ENCODE measurements at places on chromosomes 2 and 18. TPM values are rescaled to one million over a fixed set of nuclear protein-coding genes. Genes with fewer than 3 reads are reported as not detected.

GRCh38 chr2:157900203-157900602 is 24.1 kb upstream of the ACVR1 start:
- DNase-seq: no peak

DNA sequence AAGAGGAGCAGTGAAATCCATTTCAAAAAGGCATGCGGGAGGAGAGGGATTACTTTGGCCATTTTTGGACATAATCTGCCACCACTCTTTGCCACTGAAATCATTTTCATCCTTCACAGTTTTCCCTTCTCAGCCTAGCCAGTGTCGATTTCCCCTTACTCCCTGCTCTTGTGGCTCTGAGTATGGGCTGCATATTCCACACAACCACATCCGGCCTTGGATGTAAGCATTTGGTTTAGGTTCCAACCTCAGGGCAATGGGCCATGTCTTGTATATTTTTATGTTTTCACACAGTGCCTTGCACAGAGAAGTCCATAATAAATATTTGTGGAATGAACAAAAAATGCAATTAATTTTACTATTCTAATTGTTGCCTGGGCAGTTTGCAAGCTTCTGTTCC is 7.7 kb upstream of the SERPINE2 start:
- DNase-seq: peak; percentile 71

Gene COBLL1
- polyA plus RNA-seq: 1.2 TPM

GRCh38 chr18:13218368-13218991 is at the start of gene LDLRAD4:
Gene LDLRAD4, plus strand, starts transcription at chr18:13218760.
- no peak for DNase-seq

GRCh38 chr2:181563101-181563692 is 93.7 kb downstream of the CERKL start:
- DNase-seq: no peak

DNA sequence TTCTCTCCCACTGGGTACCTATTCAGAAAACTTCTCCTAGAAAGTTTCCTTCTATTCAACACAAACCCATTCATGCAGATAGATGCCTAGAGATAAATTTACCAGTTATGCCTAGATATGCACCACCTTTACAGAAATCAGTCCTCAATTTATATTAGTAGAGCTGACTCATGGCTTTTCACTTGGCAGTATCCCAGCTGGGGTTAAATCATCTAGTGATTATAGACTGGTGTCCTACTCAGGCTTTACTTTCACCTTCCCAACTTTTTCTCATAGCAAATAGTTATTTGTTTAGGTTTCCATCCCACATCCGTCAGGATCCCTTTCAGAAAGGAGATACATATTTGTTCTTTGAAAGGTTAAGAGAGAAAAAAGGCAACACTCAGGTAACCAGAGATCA is 124.5 kb downstream of the AQP4 start:
- no peak for DNase-seq

GRCh38 chr18:360676-361075 is 92.8 kb upstream of the THOC1 start:
- DNase-seq: no peak

- DNase-seq: no peak
Measured at GRCh38 chr2:66578687-66579106, 143.8 kb downstream of the MEIS1 start.

- no peak for DNase-seq
Measured at GRCh38 chr18:77866351-77866750, 616.7 kb downstream of the GALR1 start.

GRCh38 chr2:20148923-20149702 is 75.8 kb downstream of the SDC1 start:
- peak; percentile 89 for DNase-seq

Gene HOXD4
- not detected for polyA plus RNA-seq

DNA sequence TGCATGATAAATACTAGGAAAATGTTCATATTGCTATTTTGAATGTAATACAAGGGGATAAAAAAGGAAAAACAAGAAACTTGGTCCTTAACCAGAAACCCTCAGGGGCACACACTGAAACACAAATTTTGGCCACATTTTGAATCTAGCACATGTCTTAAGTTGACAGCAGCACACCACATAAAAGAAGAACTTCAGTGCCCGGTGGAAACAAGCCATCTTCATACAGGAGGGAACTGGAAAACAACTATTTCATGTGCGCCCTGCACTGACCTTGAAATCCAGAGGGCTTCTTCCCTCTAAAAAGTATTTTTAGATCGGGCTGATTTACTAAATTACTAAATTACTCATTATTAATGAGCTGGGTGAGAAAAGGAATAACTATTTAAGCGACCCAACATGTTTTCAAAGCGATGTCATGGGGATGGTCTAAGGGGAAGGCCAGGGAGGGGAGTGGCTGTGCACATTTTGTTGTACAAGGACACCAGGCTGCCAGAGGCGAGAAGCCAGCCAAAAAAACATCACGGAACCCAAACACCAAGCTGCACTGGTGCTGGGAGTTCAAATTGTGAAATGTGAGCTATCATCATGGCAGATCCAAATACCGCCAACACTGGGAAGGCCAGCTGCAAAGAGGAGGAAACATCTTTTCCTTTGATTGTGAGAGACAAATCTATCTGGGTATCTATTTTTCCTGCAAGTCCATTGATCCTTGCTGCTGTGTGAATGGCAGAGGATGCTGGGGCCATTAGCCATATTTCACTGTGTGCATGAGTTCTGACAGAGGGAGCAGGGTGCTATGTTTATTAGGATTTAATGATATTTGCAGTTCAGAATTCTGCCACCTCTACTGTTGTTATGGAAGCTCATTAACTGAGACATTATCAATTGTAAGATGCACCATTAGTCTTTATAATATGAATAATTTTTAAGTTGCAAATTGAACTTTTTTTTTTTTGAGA is 150.7 kb upstream of the LMAN1 start:
- DNase-seq: no peak

- DNase-seq: no peak
Measured at GRCh38 chr18:69002233-69002632, 204.4 kb downstream of the CCDC102B start.

Gene PDE11A
- 0.21 TPM for polyA plus RNA-seq

DNA sequence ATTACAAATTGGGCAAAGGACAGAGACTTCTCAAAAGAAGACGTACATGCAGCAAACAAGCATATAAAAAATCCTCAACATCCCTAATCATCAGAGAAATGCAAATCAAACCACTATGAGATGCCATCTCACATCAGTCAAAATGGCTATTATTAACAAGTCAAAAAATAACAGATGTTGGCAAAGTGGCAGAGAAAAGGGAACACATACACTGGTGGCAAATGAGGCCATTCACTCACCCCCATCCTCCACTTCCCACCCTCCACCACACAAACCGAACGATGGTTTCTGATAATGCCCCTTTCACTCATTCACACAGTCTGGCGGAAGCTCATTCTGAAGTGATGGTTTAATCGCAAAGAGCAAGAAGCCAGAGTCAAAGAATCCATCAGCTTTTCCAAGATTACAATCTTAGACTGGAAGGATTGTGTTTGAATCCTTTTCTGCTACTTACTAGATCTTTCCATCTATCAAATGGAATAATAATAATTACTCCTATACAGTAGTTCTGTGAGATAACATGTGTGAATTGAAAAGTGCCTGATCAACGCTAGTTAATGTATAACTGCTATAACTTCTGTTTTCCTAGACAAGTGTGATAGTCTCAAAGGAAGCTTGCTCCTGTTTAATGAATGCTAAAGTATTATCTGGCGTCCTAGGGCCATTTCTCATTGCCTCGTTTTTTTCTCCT is 16.9 kb upstream of the CD28 start:
- no peak for DNase-seq

Gene TUBB8B
- polyA plus RNA-seq: not detected

- no peak for DNase-seq
Measured at GRCh38 chr2:85600951-85601770, 1.3 kb downstream of the TMEM150A start.

DNA sequence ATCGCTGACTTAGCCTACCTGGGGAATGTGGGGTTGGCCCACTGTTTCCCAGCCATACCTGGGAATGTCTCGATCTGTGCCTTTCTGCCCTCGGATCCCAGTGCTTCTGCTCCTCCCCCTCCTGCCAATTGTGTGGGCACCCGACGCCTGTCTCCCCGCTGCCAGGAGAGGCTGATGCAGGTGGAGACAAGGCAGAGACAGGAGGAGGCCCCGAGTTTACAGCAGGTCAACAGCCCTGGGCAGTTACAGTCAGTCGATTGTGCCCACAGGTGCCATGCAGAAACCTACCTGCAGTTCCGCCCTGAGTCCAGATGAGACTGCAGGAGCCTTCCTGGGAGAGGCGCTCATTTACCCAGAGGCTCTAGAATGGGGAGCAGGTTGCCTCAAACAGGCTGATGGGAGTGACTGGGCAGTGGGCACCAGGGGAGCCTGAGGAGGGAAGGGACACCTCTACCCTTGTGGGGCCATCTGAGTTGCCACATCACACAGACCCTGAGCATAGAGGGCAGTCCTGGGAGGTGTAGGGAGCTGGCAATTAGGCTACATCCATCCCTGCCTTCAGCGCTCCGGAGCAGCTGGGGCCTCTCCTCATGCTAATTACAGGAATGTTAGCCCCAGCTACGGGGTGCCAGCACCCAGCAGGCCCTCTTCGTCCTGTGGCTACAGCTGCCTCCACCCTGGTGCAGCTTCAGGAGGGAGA is 300.1 kb downstream of the NDUFA10 start:
- DNase-seq: no peak

DNA sequence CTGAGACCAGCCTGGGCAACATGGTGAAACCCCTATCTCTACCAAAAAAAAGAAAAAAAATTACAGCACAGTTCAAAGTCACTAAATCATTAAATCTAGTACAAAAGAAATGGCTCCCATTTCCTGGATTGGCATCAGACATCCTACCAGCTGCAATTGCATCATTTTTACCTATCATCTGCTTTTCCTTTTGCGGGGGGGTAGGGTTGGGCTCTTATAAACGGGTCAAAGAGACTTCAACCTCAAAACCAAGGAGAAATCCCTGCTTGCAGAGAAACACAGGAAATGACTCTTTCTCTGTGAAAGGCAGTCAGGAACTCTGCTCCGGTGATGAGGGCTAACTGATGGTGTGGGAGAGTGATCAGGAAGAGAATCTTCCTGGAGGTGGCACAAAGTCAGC is 45.3 kb upstream of the RFX8 start:
- peak; percentile 67 for DNase-seq

DNA sequence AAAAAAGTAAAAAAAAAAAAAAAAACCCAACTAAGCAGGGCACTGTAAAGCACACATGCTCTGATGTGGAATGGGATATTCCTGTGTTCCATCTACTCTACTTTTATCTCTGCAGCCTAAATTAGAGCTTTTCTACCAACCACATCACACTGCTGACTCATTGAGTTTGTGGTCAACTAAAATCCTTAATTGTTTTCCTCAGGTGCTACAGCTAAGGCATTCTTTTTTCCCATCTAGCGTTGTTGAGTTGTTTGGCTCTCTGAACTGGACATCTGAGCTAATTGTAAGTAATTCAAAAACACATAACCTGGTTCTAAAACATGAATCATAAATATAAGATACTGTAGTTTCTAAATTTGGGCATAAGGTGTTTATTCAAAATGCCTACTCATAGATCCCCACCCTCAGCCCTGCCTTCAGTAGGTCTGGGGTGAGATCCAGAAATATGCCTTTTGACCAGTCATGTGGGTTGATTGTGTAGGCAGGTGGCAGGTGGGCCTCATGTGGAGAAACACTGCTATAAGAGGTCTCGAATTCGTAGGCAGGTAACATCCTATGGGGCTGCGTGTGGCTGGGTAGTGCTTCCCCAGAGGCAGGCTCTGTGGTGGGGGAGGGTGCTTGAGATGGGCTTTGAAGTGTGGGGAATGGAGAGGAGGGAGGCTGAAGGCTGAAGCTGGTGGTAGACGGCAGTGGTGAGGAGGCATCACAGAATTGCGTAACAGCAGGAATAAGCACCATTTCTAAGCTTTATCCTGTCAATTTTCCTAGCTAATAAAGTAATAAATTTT is 27.2 kb downstream of the ANKRD29 start:
- DNase-seq: no peak
